ENCODE measurements at places on chromosomes 6 and 20. TPM values are rescaled to one million over a fixed set of nuclear protein-coding genes. Genes with fewer than 3 reads are reported as not detected.

- H3K27ac ChIP-seq, result no peak overlapping the region
- peak; percentile 35 for DNase-seq
- H3K4me3 ChIP-seq, result no peak overlapping the region
- H3K4me1 ChIP-seq, result no peaks in the 10 kb centered on the region
These were observed 161.4 kb downstream of the TBXT start for GRCh38 chr6:166005944-166006899.

Gene SYTL3
- 106 TPM for total RNA-seq

DNA sequence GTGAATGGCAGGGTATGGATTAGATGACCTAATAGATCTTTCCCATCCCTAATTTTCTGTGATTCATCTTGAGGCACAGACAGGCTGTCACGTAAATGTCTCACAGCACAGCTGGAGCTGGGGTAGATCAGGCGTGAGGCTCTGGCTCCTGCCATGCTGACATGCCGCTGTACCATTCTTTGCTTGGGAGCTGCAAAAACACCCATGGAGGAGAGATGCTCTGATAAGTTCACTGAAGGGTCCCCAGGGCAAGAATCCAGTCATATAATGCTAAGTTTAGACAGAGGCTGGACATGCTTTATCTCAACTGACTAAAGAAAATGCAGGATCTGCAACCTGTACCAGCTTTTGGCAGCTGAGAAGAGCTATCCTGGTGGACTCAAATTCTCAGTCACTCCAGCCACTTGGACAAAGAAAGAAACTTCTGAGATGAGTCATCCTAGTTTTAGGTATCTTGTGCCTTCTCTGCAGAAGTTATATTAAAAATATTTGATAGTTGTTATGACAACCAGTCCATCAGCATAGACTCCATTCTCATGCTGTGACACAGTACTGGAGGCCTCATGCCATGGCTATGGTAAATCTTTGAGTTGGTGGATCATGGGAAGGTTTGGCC, 185.1 kb upstream of the RAB32 start:
- H3K27ac ChIP-seq, result peak overlapping the region; percentile 66
- peaks cover 10% of the 10 kb centered on the region for H3K4me1 ChIP-seq
- no peak overlapping the region for H3K4me3 ChIP-seq
- H3K27me3 ChIP-seq, result no peaks in the 10 kb centered on the region
- no peaks in the 10 kb centered on the region for H3K36me3 ChIP-seq
- no peak for DNase-seq

Gene SPATS1
- total RNA-seq, result not detected

DNA sequence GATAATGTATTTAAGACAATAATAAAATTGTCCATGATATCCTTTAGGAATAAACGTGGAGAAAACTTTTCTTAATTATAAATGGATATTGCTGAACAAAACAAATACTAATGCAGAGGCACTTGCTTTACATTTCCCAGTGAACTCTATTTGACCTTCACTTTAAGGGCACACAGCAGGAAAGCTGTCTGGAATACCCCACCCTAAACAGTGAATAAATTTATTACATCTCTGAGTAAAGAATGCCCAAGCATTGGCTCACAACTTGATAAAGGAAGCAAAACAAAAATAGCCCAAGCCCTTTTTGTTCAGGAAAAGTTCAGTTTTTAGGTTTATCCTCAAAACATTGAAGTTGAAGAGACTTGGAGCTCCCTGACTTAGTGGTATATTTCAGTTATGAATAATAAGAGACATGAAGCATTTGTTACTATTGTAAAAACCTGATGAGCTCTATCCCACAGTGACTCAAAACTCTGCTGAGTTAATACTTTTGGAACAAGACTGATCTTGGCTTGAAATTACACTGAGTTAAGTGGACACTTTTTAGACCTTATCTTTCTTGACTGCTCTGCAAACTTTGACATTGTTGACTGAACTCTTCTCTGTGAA, 353.9 kb downstream of the BCKDHB start:
- H3K36me3 ChIP-seq, result no peaks in the 10 kb centered on the region
- no peak overlapping the region for H3K27ac ChIP-seq
- no peaks in the 10 kb centered on the region for H3K27me3 ChIP-seq
- no peak for DNase-seq
- no peaks in the 10 kb centered on the region for H3K4me1 ChIP-seq

DNA sequence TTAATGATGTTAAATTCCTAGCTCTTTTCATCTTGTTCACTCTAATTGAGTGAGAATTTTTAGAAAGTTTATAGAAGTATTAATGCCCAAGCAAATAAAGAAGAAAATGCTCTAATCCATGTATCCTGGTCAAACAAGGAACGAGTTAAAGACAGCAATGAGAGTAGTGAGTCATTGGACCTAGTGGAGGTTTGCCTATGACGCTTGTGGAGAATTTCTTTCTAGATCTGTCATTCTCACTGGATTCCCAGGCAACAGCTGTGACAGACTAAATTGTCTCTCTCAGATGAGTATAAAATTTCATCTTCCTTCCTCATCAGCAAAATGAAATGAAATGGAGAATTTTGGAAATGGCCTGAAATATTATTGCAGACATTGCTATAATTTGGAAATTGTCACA, 127.9 kb downstream of the COL19A1 start:
- peaks cover 1% of the 10 kb centered on the region for H3K27me3 ChIP-seq
- no peak overlapping the region for H3K4me3 ChIP-seq
- no peaks in the 10 kb centered on the region for H3K4me1 ChIP-seq

DNA sequence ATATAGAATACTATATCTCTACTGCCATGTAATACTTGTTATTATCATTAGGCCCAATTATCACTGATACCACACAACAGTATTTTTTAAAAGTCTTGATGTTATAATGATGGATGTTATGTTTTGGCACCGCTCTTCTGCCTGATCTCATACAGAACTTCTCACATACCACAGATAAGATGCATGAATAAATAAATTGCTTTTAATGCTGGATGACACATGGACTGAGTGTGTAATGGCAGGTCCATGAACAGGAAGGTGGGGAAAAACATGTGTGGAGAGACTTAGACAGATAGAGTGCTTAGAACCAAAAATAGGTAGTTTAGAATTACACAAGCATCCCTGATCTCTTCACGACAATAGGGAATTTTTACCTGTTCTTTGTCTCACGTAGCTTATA, 258.4 kb upstream of the MARCKS start:
- no peak for DNase-seq
- H3K4me3 ChIP-seq, result no peak overlapping the region
- no peaks in the 10 kb centered on the region for H3K36me3 ChIP-seq
- no peaks in the 10 kb centered on the region for H3K4me1 ChIP-seq
- peaks cover 1% of the 10 kb centered on the region for H3K27me3 ChIP-seq

- no peak overlapping the region for H3K27ac ChIP-seq
- H3K4me3 ChIP-seq, result no peak overlapping the region
- H3K27me3 ChIP-seq, result no peaks in the 10 kb centered on the region
These were observed 440.1 kb downstream of the PREX1 start for GRCh38 chr20:48387675-48388074.

DNA sequence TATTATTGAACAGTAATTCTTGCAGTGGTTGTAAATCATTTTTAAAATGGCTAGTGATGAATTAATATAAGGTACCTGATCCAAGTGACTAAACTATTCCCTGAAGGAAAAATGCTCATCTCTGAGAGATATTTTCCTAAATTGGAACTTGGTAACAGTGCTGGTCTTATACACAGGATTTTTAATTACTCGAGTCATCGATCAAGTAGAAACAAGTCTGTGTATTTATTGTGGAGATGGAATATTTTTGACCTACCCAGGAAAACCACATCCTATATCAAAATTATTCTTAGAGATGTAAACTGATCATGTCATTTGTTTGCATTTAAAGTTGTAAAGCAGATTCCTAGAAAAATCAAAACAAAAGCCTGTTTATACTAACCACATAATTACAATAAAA, 166.9 kb downstream of the MOXD1 start:
- no peak overlapping the region for H3K4me3 ChIP-seq
- no peaks in the 10 kb centered on the region for H3K36me3 ChIP-seq
- H3K4me1 ChIP-seq, result no peaks in the 10 kb centered on the region
- DNase-seq, result no peak
- no peak overlapping the region for H3K27ac ChIP-seq
- peaks cover 5% of the 10 kb centered on the region for H3K27me3 ChIP-seq

Gene CTCFL
- not detected for total RNA-seq

DNA sequence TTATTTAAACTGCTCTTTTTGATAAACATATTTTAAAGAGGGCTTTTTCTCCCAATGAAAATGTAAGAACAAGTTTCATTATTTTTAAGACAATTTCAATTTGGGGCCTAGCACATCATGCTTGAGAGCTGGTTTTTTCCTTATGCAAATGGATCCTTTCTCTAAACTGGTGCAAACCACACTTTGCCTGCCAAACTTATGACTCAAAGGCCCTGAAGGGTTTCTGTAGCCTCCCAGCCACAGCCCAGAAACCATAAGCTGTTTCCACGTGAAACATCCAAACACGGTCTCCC, 451 bp upstream of the HSF2 start:
- no peak for DNase-seq
- H3K27me3 ChIP-seq, result no peaks in the 10 kb centered on the region
- peaks cover 10% of the 10 kb centered on the region for H3K36me3 ChIP-seq
- peak overlapping the region; percentile 99 for H3K4me3 ChIP-seq
- H3K27ac ChIP-seq, result peak overlapping the region; percentile 89

Gene RSPO3
- total RNA-seq, result not detected

DNA sequence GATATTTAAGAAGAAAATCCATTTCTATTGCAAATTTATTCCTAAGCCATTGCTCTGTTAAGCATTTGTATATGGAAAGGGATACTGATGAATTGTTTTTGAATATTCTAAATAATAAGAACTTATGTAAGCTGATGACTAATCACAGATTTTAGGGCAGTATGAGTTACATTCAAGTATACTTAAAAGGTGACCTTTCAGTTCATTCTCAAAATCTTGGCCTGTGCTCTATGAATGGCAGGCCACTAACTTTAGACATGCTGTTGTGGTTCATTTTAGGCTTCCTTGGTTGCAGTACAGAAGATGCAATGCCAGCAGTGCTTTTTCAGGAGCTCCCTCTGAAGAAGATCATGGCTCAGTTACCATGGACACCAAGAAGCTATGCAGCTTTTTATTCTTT, 380.4 kb downstream of the CENPW start:
- no peak overlapping the region for H3K27ac ChIP-seq
- no peak overlapping the region for H3K4me3 ChIP-seq
- no peaks in the 10 kb centered on the region for H3K36me3 ChIP-seq
- H3K4me1 ChIP-seq, result no peaks in the 10 kb centered on the region

DNA sequence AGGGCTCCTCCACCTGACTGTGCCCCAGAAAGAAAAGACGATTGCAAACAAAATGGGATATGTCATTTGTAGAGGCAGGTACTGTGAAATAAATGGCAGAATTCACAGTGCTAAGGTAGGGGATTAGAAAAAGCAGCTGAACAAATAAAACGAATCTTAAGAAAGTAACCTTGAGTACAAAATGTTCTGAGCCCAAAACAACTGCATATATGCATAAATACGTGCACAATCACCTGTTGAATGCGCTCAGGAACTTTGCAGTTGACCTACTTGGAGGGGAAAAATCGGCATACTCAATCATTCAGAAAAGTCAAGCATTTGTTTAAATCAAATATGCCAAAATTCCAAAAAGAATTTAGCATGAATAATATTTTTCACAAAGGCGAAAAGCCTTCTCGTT, 772.1 kb upstream of the FLRT3 start:
- no peak overlapping the region for H3K27ac ChIP-seq
- no peaks in the 10 kb centered on the region for H3K36me3 ChIP-seq
- no peaks in the 10 kb centered on the region for H3K27me3 ChIP-seq

Gene TREM1
- total RNA-seq, result not detected

GRCh38 chr20:40980106-40980827, 48.4 kb upstream of the TOP1 start:
- no peak for DNase-seq
- H3K4me1 ChIP-seq, result peaks cover 4% of the 10 kb centered on the region
- H3K4me3 ChIP-seq, result no peak overlapping the region
- no peak overlapping the region for H3K27ac ChIP-seq
- H3K36me3 ChIP-seq, result peaks cover 7% of the 10 kb centered on the region

All from activated CD4-positive, alpha-beta T cell treated with anti-CD3 and anti-CD28 coated beads, Interleukin-2, amount 10 ng/mL, durations not matched to agents 24 days and 14 days (primary cell).